Foreskin fibroblast (primary cell): ENCODE measurements at places on chromosomes 3 and 15.
A peak's percentile ranks its signal among the peaks of the same experiment; 100 is the strongest.

- peak; percentile 60 for DNase-seq
Observed at GRCh38 chr3:172848910-172849309, 98.4 kb downstream of the ECT2 start.

DNA sequence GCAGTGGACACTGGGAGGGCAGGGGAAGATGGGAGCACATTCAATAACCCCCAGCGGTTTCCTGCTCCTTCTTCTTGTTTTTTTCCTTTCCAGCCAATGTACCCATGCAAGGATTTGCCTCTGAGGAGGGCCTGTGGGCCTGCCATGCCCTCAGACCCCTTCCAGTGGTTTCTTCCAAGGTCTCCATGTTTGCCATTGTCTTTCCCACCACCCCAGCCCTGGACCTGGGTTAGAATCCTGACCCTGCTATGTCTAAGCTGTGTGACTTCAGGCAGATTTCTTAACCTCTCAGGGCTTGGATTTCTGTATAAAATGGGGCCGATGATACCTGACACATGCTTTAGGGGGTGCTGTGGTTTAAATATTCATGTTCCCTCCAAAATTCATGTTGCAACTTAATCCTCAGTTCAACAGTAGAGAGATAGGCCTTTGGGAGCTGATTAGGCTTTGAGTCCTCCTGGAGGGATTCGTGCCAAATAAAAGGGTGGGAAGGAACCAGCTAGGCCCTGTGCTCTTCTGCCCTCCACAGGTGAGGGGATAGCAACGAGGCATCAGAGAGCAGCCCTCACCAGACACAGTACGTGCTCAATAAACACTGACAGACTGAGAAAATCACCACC lies 46.3 kb upstream of the FLNB start:
- DNase-seq = peak; percentile 71

- no peak for DNase-seq
Observed at GRCh38 chr3:34268032-34268709, 469.7 kb downstream of the PDCD6IP start.

GRCh38 chr3:167830007-167830406 lies 94.5 kb downstream of the SERPINI1 start:
- DNase-seq = no peak

DNA sequence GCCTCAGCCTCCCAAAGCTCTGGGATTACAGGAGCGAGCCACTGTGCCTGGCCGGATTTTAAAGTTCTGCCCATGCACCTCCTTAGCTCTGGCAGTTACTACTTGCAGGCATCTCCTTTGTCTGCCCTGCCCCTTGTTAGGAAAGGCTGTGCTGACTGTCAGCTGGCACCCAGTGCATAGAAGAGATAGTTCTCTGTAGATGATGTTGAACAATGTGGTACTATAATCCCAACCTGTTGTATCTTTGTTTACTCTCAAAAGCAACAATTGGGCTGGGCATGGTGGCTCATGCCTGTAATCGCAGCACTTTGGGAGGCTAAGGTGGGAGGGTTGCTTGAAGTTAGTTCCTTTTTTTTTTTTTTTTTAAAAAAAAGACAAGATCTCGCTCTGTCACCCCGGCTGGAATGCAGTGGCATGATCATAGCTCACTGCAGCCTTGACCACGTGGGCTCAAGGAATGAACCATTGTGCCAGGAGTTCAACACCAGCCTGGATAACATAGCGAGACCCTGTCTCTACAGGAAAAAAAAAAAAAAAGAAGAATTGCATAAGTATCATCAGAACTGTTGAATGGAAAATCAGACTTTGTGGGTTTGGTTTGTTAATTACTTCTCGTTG lies 30.6 kb downstream of the FLNB start:
- no peak for DNase-seq

DNA sequence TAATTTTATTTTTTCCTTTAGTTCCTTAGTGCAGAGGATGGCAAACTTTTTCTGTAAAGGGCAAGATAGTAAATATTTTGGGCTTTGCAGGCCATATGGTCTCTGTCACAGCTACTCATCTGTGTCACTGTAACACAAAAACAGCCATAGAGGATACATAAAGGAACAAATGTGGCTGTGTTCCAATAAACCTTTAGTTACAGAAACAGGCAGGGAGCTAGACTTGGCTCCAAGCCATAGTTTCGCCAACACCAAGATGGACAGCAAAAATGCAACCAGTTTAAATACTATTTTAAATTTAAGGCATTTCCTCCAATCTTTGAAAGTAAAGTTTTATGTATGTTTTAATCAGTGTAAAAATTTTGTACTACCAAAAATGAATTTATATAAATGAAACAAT lies 753.4 kb downstream of the FHIT start:
- no peak for DNase-seq

DNA sequence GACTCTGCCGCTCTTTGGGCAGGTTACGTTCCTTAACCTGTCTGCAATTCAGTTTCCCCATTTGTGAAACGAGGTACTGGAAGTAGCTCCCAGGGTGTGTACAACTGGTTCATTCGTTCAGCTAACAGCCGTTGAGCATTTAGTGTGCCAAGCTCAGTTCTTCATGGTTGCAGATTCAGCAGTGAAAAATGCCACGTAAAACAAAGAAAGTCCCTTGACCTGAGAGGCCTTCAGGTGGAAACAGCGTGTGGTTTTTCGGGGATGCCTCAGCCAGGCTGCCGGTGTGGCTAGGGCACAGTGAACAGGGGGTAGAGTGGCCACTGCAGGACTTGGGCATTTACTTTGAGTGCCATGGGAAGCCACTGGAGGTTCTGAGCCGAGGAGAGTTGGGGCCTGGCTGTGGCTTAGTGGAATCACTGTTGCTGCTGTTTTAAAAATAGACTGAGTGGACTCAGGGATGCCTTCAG lies 4.7 kb downstream of the SYNM start:
- DNase-seq = no peak

DNA sequence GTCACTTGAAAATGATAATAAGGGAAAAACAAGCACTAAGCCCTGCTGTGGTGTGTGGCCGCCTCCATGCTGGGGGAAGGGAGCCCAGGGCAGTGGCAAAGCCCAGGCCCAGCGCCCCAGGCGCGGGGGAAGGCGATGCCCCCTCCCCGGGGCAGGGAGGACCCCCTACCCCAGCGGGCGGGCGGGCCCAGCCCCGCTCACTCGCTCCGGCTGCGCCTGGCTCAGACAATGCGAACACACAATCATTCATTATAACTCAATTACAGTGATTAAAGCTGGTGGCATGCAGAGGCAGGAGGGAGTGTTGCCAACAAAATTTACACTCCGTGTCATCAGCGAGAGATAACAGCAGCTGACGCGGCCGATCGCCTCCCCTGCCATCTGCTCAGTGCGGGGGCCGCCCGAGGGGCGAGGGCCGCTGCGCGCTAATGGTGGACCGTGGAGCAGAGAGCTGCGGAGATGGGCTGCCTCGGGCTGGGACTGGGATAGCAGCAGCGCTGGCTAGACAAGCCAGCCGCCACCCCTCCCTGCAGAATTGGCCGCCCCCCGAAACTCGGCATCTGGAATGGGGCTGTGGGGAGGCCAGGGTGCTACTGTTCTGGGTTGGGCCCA lies 64.1 kb downstream of the TLE3 start:
- peak; percentile 50 for DNase-seq

DNA sequence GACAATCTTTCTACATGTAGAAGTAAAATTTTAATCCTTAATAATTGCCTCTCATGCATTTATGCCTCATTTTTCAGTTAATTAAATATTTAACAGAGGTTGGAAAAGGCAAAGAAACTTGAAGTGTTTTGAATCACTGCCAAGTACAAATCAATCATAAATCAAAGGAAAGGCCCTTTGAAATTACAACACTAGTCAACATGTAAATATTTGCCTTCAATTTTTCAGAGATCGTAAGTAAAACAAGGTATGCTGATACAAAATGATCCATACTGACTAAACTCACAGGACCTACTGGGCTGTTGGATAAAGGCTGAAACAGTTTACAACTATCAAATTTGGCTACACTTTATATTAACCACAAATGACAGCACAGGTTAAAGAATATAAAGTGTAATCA lies 33.9 kb downstream of the ZBBX start:
- DNase-seq = no peak

DNA sequence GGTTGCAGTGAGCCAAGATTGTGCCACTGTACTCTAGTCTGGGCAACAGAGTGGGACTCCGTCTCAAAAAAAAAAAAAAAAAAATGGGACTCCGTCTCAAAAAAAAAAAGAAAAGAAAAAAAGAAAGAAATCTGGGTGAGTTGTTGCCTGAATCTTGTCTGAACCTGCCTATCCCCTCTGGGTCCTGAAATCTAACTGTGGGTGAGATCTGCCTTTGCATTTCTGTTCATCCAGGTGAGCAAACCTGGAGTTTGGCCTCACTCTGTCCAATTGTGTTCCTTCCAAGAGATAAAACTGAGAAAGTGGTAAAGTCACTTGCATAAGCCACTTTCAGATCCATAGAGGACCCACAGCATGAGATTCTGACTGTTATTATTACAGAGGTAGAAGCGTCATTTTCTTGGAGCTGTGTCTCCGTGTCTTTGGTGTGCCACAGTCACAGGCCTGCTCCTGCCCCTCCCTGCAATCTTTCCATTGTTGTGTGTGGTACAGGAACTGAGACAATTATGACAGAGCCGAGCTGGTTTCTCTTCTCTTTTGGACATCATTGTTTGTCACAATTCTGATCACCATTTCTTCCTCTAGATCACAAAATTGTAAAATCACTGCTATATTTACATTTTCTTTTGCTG lies 235.9 kb downstream of the LPP start:
- no peak for DNase-seq

DNA sequence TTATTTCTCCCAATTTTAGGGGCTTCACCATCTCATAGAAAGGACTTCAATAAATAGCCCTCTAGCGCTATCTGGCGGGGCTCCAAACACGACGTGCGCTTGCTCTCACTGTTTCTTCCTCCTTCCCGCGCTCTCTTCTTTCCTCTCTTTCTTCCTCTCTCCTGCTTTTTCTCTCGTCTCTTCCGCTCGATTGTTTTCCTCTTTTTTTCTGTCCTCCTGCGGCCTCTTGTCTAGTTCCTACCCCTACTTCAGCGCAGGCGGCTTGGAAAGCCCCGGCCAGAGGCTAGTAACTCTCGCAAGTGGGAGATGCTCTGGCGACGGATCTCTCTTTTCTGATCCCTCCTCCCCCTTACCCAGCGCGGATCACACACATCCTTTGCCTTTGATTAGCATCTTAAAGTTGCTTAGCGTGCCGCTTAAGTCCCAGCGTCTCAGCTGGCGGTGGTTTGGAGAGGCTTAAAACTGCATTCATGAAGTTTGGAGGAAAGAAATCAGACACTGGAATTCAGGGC lies 6.2 kb upstream of the MEIS2 start:
- DNase-seq = no peak

DNA sequence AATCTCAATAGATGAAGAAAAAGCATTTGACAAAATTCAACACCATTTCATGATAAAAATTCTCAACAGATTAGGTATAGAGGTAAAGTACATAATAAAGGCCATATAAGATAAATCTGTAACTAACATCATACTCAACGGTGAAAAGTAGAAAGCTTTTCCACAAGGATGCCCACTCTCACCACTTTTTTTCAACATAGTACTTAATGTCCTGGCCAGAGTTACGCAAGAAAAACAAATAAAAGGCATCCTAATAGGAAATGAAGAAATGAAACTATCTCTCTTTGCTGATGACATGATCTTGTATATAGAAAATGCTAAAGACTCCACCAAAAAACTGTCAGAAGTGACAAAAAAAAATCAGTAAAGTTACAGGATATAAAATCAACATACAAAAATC lies 33.0 kb downstream of the THBS1 start:
- no peak for DNase-seq

DNA sequence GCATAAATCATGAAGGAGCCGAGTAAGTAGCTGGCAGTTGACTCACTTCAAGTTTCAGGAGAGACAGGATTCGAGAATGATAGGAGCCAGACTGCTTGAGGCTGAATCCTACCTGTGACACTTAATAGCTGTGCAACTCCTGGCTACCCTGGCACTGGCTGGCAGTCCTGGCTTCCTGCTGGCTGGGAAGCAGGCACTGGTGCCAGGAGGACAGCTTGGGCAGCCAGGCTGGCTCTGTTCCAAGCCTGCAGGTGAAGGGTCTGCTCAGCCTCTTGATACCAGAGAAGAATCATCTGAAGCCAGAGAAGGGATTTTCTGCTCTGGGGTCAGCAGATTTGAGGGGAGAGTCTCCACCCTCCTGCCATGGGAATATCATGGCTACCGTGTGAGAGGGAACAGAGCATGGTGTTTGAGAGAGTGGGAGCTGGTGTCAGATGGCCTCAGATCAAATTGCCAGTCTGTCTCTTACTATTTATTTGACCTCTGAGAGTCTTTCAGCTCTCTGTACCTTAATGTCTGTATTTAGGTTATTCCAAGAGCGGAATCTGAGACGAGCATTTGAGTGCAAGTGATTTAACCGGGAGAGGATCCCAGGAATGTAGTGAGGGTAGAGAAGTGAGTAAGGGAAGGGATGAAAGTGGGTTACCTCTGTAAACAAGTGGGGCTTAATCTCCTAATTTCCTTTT lies 4.4 kb upstream of the XIRP1 start:
- no peak for DNase-seq

GRCh38 chr3:178131801-178132200 lies 404.4 kb upstream of the KCNMB2 start:
- DNase-seq = peak; percentile 16

DNA sequence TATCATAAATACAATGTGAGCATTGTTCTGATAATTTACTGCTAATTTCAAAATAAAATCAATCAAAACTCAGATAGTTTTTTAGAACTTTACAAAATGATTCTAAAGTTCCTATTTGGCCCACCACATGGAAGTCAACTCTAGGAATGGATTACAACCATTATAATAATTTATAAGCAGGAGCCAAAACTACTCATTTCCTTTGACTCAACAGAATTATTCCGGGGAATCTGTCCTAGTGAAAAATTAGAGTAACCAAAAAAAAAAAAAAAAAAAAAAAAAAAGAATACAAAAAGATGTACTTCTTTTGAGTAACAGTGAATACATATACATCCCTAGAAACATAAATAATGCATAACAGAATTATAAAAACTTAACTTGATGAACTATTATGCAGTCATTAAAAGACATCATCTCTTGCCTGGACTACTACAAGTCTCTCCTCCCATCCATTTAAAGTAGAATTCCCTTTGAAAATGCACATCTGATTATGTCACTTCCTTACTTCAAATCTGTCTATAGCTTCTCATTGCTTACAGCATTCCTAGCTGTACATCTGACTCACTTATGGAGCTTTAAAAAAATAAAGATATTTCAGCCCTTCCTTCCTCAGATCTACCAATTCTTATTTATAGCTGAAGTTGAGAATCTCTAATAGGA lies 43.4 kb downstream of the HDGFL3 start:
- DNase-seq = peak; percentile 46
